ENCODE measurements at places on chromosomes 4 and X.

GRCh38 chrX:69163936-69164741 lies 1.1 kb downstream of the PJA1 start:
- peak; percentile 36 for DNase-seq

DNA sequence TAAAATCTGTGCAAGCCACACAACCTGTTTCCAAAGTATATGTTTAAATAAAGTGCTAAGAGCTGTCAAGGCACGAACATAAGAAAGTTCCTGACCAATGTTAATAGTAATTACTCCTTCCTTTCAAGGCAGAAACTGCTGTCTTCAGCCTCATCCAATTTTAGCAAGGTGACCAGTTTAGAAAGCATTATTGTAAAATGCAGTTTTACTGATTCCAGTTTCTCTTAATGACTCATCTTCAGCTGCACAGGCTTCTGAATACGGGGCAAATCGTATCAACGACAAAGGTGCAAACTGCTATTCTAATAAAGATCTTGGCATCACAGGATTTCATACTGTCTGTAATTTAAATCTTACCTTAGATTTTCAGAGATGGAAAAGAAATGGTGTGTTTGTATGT lies 87.5 kb downstream of the PPP3CA start:
- DNase-seq = peak; percentile 8

DNA sequence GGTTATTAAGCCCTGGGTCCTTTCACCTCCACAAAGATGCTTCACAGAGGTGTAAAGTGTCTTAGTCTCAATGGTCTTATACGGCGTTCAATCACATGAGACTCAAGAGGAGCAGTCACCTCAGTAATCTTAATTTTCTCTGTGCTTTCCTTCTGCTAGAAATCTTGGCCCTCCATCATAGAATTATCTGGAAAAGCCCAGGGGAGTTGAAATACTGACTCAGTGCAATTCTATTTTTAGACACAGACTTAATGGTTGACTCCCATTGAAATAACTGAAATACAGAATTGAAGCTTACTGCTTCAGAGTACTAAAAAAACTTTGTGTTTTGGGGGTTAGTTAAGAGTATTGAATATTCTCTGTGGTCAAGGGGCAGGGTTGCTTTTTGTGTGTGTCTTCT lies 94.5 kb upstream of the IL15 start:
- DNase-seq = no peak

- DNase-seq = no peak
Measured at GRCh38 chrX:13090339-13091110, 46.1 kb upstream of the FAM9C start.

GRCh38 chr4:5110901-5111300 lies 59.6 kb downstream of the STK32B start:
- no peak for DNase-seq

- DNase-seq = no peak
Measured at GRCh38 chrX:17632942-17633341, 104.4 kb upstream of the SCML1 start.

Measured in GM06990 (cell line).